Stimulated activated CD4-positive, alpha-beta T cell treated with anti-CD3 and anti-CD28 coated beads, Interleukin-2, amount 100 ng/mL, for 4 hours (primary cell): ENCODE measurements at places on chromosomes 5 and 9.

DNA sequence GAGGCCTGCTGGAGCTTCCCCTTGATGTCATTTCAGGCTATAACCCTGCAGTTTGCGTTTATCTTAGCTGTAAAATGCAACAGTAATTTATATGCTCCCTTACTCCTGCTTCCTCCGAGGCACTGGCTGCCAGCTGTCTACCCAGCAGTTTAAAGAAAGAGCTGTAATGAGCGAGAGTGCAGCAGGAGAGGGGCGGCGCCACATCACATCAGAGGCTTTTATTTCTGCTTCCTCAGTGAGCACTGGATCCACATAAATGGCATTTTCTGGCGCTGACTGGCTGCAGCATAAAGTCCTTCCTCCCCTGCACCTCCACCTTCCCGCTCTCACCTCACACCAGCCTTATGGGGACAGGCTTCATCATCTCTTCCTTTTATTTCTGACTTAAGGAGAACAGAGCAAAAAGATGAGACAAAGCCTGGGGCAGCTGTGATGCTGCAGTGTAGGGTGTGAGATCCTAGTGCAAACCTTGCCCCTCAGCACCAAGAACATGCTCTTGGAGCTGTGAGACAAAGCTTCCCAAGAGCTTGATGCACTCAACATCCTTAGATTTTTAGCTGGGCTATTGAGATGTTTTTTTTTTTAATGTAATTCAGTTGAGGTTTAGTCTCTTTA, 829.6 kb upstream of the ZNF608 start:
- DNase-seq, result no peak

GRCh38 chr5:135154961-135155360, 120.9 kb upstream of the PITX1 start:
- DNase-seq, result no peak

DNA sequence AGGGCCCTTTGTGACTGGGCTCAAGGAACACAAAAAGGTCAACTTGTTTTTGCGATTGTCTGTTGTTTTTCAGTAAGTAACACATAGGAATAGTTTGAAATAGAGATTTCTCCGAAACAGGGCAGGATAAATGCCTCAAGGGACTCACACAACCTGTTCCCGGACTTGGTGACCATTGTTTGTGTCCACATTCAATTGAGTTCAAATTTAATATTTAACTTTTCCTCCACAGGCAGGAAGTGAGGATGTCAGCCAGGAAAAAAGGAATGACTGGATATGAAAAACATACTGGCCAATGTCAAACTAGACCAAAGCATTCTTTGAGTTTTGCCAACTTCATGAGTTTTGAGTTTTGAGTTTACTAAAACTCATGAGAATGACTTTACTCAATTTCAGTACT, 72.7 kb downstream of the SPATA31C2 start:
- no peak for DNase-seq

GRCh38 chr5:76406673-76407072, 3.6 kb downstream of the IQGAP2 start:
- DNase-seq, result no peak

DNA sequence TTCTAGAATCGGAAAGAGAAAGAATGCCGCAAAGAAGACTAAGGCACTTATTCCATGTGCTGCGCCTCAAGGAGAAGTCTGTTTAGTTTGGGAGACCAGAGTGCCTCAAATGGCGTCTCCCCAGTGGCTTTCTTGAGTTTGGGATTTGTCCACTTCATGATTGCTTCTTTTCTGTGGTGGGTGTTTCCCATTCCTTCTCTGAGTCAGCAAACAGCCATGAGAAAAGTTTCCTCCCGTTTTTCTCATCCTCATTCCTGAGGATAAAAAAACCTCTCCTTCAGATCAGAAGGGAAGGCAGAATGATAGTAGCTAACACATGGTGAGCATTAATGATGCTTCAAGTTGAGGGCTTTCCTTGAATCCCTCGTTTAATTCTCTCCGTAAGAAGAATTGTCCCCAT, 275.9 kb upstream of the WWC1 start:
- no peak for DNase-seq

- no peak for DNase-seq
These were observed 62.5 kb downstream of the CSNK1A1 start for GRCh38 chr5:149488645-149489306.

DNA sequence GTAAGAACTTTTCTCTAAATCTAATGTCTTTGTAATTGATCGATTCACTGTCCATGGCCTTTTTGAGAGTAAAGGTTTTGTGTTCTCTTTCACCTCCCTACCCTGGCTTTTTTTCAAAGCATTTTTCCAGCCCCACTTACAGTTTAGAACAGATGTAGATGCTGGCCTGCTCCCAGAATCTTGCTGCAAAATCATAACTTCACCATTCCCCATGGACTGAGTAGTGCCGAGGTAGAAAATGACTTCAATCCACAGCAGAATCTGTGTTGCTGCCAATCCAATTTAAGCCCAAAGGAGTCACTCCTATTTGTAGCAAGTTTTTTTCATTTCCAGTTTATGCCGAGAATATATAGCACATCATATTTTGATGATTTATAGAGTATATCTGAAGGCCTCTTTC, 46.5 kb upstream of the CEMIP2 start:
- DNase-seq, result no peak

GRCh38 chr9:117523531-117524153, 108.8 kb upstream of the ASTN2 start:
- DNase-seq, result no peak

- no peak for DNase-seq
These were observed 18.3 kb upstream of the CKMT2 start for GRCh38 chr5:81214848-81215247.

- no peak for DNase-seq
These were observed 83.8 kb upstream of the FCN1 start for GRCh38 chr9:135001526-135001925.

DNA sequence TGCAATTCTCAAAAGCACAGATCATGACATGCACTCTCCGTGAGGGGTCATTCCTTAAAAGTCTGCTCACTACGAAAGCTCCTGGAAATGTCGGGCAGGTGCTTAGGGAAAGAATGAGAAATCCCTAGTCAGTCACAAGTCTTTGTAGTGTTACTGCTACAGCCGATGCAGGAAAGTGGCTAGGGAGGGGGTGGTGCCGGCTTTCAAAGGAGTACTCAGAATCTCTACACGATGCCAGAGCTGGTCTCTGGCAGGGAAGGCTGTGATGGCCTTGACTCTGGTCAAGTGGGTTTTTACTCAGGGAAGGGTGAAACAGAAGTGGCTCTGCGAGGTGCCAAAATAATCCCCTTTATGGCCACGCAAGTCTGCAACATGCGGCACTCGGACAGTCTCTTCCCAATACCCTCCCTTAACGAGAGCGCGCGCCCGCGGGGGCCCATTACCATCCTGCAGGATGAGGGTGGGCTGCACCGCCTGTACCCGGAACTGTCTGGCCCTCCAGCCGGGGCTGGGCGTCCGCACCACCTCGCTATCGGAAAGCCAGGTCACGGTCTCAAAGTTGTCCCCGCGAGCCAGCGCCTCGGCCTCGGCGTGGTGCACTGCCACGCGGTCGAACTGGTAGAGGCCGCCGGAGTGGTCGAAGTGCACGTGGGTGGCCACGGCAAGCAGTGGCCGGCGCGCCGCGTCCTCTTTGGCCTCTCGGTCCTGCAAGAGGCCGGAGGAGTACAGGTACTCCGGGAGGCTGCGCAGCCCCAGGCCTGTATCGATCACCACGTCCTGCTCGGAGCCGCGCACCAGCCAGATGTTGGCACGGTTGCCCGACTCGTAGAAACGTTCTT, 956 bp downstream of the MBLAC2 start:
- DNase-seq, result peak; percentile 6

DNA sequence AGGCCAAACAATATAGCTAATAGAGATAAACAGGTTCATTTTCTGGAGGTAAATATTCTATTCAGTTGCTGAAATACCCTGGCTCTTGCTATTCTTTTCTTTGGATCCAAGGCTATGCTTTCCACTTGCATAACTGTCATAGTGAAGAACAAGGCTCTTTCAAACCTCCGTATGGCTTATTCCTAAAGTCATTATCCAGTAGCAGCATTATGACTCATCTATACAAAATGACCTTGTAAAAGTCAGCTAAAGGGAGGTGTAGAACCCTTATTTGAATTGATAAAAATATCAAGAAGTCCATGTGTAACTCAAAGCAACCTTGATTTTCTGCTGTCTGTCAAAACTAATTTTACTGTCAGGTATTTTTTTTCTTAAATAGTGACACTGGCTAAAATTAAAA, 447.8 kb downstream of the PLK2 start:
- no peak for DNase-seq

- DNase-seq, result no peak
These were observed 297.2 kb upstream of the TARS1 start for GRCh38 chr5:33143405-33144123.

- DNase-seq, result no peak
These were observed 62.7 kb downstream of the SLC1A3 start for GRCh38 chr5:36669015-36669651.

DNA sequence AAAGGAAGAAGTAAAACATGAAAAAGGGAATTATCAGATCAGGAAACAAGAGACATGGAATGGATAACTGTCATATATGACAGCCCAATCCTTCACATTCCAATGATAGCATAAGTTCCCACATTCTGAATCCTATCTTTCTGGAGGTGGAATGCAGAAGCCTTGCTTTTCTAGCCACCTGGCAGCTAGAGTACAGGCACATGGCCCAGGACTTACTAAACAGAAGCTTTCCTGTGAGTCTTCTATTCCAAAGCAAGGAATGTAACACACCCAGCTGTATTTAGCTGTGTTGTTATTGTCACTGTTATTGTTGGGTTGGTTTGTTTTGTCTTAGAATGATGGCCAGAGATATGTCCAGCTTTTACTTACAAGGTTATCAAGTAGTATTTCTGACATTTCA, 780.5 kb upstream of the ZNF608 start:
- DNase-seq, result no peak

DNA sequence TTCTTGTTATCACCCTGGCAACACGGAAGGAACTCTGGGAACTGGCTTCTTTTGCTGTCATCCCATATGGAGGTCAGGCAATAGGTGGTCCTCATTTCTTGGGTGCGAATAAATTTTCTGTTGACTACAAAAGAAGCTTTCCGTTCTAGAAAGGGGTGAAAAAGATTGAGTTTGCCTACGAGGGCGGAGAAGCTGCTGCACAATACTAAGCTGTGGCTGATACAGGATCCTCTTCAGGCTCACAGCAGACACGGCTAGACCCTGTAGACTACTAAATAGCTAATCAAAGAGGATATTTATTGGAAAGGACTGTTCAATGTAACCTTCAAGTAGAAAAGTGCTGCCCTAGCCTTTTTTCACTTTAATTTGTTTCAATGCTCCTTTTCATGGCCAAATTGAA, 58.1 kb downstream of the TJP2 start:
- DNase-seq, result no peak

DNA sequence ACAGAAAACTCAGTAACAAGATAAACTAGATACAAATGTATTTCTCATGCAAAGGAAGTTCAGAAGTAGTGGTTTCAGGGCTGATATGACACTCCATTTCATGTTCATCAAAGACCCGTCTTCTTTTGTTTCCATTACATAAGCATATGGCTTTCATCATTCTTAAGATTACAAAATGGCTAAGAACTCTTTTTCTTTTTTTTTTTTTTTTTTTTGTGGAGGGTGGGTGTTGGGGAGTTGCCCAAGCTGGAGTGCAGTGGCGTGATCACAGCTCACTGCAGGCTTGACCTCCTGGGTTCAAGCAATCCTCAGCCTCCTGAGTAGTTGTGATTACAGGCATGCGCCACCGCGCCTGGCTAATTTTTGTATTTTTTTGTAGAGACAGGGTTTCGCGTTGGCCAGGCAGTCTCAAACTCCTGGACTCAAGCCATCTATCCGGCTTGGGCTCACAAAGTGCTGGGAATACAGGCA, 22.0 kb upstream of the PTBP3 start:
- no peak for DNase-seq

GRCh38 chr5:9654886-9655285, 24.7 kb upstream of the TAS2R1 start:
- DNase-seq, result no peak

GRCh38 chr5:135643881-135644766, 65.3 kb upstream of the CXCL14 start:
- no peak for DNase-seq

DNA sequence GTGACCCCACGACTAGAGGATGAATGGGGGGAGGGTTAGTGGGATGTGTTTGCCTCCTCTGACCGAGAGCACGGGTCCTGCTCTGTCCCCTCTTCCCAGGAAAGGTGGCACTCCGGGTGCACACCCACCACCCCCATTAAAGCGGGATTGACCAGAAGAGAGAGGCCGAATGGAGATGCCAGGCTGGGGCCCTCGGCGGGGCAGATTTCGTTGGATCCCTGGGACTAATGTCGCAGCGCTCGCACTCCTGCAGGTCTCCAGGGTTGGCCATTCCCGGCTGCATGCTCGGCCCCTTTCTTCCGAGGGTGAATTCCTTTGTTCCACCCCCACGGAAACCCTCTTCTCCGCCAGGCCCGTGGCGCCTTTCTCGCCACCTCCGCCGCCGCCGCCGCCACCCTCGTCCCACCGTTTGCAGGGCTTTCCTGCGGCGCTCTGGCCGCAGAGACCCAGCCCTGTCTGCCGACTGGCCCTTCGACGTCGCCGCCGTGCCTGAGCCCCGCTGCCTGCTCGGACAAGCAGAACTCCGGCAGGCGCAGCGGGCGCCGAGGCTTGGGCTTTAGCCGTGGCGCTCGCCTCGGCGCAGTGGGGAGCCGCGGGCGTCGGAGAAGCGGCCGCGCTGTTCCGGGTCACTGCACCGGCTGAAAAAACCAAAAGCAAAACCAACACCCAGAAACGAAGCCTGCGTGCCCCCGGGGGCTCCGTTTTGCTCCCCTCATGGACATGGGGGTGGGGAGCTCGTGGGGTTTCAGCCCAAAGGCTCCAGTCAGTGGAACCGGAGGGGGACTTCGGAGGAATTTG, 11.8 kb downstream of the LMX1B start:
- DNase-seq, result no peak

- DNase-seq, result no peak
These were observed 1.9 kb upstream of the SH3PXD2B start for GRCh38 chr5:172456076-172456722.
